ENCODE measurements at places on chromosomes 7 and 10.

- no peak for DNase-seq
Measured at GRCh38 chr10:68989317-68989990, 851 bp downstream of the KIFBP start.

- DNase-seq, result no peak
Measured at GRCh38 chr7:44887293-44887692, 2.0 kb upstream of the PURB start.

GRCh38 chr7:68929781-68930261 lies 668.5 kb upstream of the AUTS2 start:
- no peak for DNase-seq

- DNase-seq, result no peak
Measured at GRCh38 chr7:131720703-131721102, 164.3 kb upstream of the PODXL start.

DNA sequence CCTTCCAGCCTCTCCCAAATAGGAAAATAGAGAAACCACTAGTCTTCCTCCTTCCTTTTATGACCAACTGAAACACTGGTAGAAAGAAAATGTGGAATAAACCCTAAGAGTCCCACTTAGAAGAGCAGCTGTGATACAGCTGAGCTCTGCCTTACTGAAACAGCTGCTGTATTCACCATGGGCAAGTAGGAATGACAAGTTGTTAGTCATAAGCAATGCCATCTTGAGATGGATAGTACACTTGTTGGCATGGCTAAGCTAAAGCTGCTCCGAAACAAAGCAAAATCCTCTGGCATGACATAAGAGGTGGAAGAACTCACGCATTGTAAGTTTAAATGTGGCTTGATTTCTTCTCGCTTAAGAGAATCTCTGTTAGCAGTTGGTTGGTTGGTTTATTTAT lies 48.3 kb upstream of the TMEM236 start:
- DNase-seq, result no peak

GRCh38 chr10:5741276-5741675 lies 56.6 kb downstream of the TASOR2 start:
- DNase-seq, result no peak

- no peak for DNase-seq
Measured at GRCh38 chr10:71086439-71087080, 125.8 kb upstream of the UNC5B start.

- DNase-seq, result no peak
Measured at GRCh38 chr7:21912931-21913780, 32.5 kb downstream of the CDCA7L start.

- DNase-seq, result no peak
Measured at GRCh38 chr10:120403109-120403508, 53.9 kb upstream of the PLPP4 start.

- DNase-seq, result no peak
Measured at GRCh38 chr7:100655908-100656674, at the start of gene ACTL6B. ACTL6B (minus strand) TSS chr7:100656448; CDS start chr7:100656354, 94 bp downstream.

GRCh38 chr10:4315551-4315950 lies 510.5 kb upstream of the AKR1E2 start:
- DNase-seq, result no peak

GRCh38 chr7:75981453-75982305 lies 12.7 kb downstream of the TMEM120A start:
- no peak for DNase-seq

- DNase-seq, result no peak
Measured at GRCh38 chr10:120458432-120458831, 1.4 kb downstream of the PLPP4 start.

DNA sequence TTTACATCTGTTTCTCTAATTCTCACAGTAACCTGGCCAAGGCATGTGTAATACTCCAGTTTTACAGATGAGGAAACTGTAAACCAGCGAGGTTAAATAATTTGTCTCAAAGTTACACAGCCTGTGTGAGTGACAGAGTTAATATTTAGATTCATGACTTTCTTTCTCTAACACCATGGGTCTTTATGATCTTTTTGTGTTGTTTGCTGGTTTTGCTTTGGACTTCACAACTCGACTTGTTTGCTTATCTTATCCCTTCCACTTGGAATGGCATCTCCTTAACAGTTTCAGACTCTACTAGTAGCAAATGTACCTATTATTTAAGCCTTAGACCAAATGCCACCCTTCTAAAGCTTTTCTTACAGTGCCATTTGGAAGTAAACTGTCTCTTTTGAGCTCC lies 34.4 kb downstream of the MXI1 start:
- no peak for DNase-seq

DNA sequence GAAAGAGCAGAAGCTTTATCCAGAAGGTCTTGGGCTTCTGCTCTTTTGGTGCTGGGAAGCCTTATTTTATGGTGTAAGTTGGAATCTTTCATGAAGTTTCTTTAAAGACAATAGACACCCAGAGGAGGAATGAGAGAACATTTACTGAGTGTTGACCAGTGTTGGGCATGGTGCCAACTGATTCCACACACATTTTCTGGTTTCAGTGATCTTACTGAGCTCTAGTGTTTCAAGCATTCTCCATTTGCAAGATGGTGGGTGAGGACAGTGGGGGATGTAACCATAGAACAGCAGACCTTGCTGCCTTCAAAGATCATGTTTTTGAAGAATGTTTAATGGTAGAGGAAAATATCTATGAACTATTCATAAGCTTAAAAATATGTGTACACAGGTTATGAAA lies 114.6 kb downstream of the LRMDA start:
- no peak for DNase-seq

- DNase-seq, result no peak
Measured at GRCh38 chr10:73758704-73759511, 14.7 kb downstream of the SEC24C start.

Measured in cortex of kidney (tissue), 1 donor.